ENCODE measurements at places on chromosomes 5 and 9.
A peak's percentile ranks its signal among the peaks of the same experiment; 100 is the strongest.

- no peak for DNase-seq
Measured at GRCh38 chr9:92098638-92099037, 16.6 kb downstream of the SPTLC1 start.

DNA sequence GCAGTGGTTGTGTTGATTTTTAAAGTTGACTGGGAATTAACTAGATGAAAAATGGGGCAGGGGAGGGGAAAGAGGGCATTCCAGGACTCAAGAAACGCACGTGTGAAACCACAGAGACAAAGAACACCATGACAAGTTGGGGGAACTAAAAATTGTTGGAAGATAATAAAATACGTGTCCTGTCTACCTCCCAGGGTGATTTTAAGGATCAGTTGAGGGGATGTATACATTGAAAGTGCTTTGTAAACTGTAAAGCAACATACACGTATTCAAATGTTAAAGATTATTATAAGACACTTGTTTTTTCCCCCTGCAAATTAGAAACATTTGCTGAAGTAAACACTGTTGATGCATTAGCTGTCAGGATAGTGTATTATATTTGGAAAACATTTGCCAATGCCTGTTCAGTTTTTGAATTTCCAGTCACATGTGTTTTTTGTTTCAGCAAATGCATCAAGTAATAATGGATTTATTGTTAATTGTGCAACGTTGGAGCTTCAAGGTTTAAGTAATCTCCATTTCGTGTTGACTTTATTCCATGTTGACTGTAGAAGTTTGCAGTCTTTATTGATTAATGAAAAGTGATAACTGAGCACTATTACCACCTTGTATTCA, 412.7 kb downstream of the ACTL7B start:
- DNase-seq, result no peak

GRCh38 chr5:146832985-146833732, 45.4 kb downstream of the PPP2R2B start:
- no peak for DNase-seq

DNA sequence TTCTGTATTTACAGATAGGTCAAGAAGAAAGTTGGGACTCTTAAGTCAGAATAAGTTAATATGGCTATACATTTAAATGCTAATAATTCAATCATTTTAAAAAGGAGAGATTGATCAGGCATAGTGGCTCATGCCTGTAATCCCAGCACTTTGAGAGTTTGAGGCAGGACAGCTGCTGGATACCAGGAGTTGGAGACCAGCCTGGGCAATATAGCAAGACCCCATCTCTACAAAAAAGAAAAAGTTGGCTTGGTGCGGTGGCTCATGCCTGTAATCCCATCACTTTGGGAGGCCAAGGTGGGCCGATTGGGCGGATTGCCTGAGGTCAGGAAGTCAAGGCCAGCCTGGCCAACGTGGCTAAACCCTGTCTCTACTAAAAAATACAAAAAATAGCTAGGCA, 15.0 kb upstream of the GLDC start:
- no peak for DNase-seq

- peak; percentile 65 for DNase-seq
Measured at GRCh38 chr9:133506653-133507038, 18.1 kb downstream of the MYMK start.
